ENCODE measurements at places on chromosomes 12 and 14. TPM values are rescaled to one million over a fixed set of nuclear protein-coding genes. Genes with fewer than 3 reads are reported as not detected.

DNA sequence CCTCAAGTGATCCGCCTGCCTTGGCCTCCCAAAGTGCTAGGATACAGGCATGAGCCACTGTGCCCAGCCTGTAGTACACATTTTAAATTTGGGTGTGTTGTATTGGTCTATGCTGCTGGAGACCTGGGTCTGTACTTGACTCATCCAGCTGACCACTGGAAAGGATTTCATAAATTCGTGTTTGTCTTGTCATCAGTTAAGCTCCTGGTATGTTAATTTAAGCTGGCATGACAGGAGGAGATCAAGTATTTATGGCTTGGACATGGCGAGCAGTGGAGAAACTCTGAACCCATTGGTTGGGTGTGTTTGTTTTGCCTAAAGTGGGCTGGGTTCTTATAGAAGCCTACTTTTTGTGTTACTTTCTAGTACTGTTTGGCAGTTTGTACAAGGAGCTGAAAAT is 24.2 kb downstream of the YY1 start:
- DNase-seq, result no peak

- no peak for DNase-seq
These were observed 81.2 kb downstream of the PRKD1 start for GRCh38 chr14:29846339-29847055.

DNA sequence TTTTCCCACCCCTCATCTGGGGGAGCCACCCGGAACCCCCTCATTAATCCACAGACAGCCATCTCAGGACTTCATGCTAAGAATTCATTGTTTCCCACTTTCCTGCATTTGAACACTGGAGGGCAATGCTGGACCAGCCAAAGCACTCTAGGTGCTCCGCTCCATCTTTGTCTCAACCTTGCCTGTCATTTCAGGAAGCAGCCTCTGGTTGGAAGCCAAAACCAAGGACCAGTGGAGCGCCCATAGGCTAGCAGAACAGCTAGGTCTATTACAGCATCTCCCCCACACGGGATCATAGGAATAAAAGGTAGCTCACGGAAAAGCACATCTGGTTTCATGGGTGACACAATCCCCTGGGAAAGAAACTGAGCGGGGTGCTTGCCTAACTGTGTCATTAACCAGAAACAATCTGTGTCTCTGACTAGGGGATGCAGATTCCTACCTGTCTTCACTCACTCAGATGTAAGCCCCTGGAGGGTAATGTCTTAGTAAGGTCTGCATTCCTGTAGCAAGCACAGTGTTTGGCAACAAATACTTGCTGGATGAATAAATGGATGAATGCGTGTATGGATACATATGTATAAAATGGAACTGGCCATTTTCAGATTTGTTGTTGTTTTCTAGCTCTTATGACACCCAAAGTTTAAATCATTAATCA is 197.0 kb downstream of the DAD1 start:
- peak; percentile 74 for DNase-seq

- no peak for DNase-seq
These were observed 141.0 kb downstream of the PAH start for GRCh38 chr12:102776041-102776440.

GRCh38 chr12:126069549-126070165 is 1004.4 kb downstream of the AACS start:
- DNase-seq, result peak; percentile 84

DNA sequence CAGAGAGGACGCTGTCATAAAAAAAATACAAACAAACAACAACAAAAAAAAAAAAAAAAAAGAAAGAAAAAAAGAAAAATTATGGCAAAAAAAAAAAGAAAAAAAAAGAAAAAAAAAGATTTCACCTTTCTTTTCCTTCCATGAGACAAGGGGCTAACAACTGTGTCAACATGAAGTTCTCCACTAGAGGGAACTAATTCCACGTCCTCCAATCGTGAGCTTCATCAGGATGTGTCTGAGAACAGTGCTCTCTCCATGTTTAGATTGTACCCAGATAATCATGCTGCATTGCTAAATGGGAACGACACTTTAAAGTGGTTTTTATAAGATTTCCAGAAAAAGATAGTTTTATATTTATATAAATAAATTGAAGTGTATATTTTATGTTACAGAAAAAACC is 96.2 kb upstream of the PTPRB start:
- peak; percentile 88 for DNase-seq

The AEBP2 gene
- total RNA-seq, result 17.9 TPM

The RNFT2 gene
- 2.3 TPM for total RNA-seq

The USP15 gene
- 67.3 TPM for total RNA-seq

The PLBD1 gene
- 3.4 TPM for total RNA-seq
